Epithelial cell of esophagus (primary cell): ENCODE measurements at places on chromosomes 16 and 17.

GRCh38 chr16:1351582-1352362 lies at the start of the genes GNPTG and TSR3:
GNPTG (plus strand) TSS chr16:1351931; CDS start chr16:1351966, 35 bp downstream.
TSR3 (minus strand) TSS chr16:1351878; CDS start chr16:1351804, 74 bp downstream.
- DNase-seq: peak; percentile 92

DNA sequence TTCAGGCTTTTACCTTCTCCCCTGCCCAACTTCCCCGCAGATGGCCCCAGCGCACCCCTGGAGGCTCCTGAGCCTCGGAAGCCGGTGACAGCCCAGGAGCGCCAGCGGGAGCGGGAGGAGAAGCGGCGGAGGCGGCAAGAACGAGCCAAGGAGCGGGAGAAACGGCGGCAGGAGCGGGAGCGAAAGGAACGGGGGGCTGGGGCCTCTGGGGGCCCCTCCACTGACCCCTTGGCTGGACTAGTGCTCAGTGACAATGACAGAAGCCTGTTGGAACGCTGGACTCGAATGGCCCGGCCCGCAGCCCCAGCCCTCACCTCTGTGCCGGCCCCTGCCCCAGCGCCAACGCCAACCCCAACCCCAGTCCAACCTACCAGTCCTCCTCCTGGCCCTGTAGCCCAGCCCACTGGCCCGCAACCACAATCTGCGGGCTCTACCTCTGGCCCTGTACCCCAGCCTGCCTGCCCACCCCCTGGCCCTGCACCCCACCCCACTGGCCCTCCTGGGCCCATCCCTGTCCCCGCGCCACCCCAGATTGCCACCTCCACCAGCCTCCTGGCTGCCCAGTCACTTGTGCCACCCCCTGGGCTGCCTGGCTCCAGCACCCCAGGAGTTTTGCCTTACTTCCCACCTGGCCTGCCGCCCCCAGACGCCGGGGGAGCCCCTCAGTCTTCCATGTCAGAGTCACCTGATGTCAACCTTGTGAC lies 3.6 kb downstream of the MAPK7 start:
- no peak for DNase-seq

DNA sequence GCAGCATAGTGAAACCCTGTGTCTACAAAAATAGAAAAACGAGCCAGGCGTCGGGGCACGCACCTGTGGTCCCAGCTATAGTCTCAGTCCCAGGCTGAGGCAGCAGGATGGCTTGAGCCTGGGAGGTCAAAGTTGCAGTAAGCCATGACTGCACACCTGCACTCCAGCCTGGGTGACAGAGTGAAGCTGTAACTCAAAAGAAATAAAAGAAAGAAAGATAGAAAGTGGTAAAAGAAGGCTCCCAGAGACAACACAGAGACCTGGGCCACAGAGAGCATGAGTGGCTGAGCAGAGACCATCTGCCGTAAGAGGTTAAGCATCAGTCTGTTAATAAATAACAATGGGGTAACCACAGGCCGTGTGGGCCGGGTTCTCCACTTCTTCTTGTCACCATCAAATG lies 15.3 kb upstream of the HEXD start:
- no peak for DNase-seq

GRCh38 chr17:15048933-15049794 lies 216.0 kb downstream of the PMP22 start:
- DNase-seq: no peak

DNA sequence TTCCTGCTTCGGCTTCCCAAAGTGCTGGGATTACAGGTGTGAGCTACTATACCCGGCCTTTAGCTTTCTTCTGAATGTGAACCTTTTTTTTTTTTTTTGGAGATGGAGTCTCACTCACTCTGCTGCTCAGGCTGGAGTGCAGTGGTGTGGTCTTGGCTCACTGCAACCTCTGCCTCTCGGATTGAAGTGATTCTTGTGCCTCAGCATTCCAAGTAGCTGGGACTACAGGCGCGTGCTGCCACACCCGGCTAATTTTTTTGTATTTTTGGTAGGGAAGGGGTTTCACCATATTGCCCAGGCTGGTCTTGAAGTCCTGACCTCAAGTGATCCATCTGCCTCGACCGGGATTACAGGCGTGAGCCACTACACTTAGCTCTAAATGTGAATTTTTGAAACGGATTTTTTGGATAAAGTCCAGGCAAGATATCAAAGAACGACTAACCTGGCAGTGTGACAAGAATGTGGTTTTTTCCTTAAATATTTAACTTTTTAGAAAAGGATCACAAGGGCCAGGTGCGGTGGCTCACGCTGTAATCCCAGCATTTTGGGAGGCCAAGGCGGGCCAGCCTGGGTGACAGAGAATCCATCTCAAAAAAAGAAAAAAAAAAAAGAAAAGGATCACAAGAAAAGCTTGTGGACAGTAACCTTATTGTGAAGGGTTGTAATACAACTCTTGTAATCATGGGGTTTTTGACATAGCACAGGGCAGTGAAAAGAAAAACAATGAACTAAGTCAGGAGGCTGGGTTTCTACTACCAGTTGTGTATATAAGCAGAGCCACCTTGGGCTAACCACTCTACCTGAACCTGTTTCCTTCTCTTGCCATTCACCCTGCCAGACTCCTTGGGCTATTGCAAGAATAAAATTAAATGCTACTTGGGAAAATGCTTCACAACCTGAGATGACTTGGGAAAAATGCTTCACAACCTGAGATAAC lies 6.2 kb downstream of the BRCA1 start:
- DNase-seq: no peak

DNA sequence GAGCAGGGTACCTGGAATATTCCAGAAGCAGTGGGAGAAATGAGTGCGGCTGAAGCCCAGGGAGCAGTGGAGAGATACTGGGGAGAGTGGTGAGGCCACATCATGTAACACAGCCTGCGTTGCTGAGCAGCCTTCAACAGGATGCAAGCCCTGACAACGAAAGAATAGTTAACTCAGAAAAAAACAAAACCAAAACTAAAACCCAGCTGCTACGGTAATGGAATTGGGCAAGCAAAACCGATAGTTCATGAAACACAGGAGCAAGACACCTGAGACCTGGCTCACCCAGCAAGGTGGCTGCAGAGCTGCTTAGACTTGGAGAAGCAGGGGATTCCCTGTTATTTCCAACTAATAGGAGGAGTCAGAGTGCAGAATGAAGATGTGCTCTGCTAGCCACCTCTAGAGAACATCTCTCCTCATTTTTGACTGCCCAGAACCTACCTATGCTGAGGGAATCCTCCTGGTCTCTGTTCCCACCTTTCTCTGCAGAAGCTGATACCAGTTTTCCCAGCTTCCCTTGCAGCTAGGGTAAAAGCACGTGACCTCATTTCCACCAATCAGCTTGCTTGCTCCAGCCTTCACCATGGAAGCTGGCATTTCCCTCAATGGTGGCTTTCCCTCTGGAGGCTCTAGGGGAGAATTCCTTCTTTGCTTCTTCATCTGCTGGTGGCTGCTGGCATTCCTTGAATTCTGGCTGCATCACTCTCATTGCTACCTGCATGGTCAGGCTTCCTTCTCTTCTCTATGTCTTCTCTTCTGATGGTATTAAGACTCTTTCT lies 59.4 kb upstream of the XYLT1 start:
- DNase-seq: no peak

GRCh38 chr17:5588584-5588983 lies 4.3 kb upstream of the NLRP1 start:
- DNase-seq: no peak

- DNase-seq: no peak
These were observed 191.9 kb downstream of the SLC39A11 start for GRCh38 chr17:72900654-72900971.

GRCh38 chr17:4219241-4219640 lies 44.5 kb downstream of the ANKFY1 start:
- peak; percentile 67 for DNase-seq

- no peak for DNase-seq
These were observed 3.5 kb upstream of the SALL1 start for GRCh38 chr16:51154271-51155171.

DNA sequence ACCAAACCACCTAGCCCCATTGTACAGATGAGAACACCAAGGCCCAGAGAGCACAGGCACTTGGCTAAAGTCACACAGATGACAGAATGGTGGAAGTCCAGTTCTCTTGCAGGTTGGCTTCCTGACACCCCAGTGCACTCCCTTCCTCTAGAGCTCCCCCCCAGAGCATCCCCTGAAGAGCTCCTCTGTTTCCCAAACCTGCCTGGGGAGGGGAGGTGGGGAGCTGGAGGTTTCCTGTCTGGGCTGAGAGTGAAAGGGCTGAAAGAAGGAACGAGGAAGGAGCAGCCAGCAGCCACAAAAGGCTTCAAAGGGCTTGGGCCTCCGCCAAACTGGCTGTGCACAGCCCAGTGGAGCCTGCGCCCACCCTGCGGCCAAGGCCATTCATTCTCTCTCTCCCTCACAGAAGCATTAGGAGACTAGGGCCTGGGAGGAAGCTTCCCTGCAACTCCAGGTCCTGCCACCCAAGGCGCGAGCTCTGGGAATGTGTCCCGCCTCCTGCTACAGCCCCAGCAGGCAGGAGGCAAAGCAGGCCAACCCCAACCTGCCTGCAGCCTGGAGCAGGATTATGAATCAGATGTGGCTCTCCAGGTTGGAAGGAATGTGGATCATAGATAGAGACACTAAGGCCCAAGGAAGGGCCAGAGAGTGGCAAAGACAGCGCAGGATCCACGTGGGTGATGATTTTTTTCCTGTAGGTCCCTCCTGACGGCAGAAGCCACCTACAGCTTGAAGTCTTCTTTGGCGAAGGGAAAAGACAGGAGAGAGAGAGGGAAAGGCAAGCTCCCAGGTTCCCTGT lies 913 bp downstream of the SLC13A5 start:
- DNase-seq: peak; percentile 93

- no peak for DNase-seq
These were observed 26.7 kb downstream of the KDM8 start for GRCh38 chr16:27229891-27230470.

DNA sequence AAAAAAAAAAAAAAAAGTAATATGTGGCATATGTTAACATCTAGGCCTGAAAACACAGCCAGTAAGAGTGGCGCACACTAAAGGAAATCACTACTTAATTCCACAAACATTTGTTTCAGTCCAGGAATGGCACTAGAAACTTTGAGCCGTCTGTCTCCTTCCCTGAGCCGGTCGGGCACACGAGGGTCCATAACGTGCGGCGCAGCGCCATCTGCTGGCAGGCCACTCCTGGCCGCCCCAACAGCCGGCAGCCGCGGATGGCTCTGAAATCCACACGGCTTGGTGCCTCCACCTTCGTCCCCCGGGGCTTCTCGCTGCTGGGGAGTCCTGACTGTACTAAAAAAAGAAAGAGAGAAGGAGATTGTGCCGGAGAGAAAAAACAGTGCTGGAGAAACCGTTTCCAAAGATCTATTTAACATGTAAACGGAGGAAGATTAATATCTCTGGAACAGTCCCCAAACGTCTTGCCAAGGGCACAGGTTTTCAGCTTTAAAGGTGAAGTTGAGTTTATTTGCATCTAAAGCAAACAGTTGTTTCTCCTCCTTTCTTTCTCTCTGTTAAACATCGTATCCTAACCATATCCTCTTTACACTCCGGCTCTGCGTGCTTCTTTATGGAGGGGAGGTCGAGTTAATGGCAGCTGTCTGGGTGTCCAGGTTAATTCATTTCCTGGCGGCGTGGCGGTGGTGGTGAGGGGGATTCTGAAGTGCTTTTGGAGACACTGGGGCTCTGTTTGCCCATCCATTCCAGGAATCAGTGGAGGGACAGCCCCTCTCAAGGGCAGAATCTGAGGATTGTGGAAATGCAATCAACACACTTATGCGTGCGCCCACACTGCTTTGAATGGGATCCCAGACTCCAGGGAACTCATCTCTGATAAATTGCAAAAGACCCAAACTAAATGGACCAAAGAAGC lies 611.3 kb upstream of the SALL1 start:
- peak; percentile 75 for DNase-seq

DNA sequence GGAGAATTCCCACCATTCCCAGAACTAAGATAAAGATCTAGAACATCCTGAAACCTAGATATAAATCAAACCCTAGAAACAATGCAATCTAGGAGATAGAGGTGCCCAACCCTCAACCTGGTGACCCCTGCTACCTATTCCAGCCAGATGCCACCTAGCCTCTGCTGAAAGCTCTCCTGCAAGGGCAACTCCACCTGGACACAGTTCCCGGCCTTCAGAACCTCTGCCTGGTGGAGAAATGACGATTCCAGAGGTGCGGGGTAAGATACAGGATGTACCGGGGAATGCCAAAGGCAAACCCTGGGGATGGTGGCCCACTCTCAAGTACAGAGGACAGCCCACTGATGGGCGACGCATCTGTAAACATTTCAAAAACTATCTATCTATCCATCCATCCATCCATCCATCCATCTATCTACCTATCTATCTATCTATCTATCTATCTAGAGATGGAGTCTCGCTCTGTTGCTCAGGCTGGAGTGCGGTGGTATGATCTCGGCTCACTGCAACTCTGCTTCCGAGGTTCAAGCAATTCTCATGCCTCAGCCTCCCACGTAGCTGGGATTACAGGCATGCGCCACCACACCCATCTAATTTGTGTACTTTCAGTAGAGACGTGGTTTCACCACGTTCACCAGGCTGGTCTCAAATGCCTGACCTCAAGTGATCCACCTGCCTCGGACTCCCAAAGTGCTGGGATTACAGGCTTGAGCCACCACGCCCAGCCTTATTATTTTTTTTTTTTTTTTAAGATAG lies 19.0 kb downstream of the MEAK7 start:
- DNase-seq: no peak

DNA sequence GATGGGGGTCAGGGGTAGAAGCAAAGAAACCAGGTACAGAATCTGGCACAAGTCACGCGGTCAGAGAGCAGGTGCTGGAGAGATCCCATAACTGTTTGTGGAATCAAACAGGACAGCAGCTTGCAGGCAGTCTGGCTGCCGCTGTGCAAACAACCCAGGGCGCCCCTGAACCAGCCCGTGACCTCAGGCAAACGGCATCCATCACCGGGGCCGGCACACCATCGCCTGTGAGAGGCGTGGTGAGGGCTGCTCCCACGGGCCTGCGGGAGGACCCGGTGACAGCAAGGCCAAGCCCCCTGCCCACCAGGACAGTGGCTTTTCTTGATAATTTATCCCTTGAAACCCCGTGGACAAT lies 47.9 kb downstream of the CBFA2T3 start:
- no peak for DNase-seq

DNA sequence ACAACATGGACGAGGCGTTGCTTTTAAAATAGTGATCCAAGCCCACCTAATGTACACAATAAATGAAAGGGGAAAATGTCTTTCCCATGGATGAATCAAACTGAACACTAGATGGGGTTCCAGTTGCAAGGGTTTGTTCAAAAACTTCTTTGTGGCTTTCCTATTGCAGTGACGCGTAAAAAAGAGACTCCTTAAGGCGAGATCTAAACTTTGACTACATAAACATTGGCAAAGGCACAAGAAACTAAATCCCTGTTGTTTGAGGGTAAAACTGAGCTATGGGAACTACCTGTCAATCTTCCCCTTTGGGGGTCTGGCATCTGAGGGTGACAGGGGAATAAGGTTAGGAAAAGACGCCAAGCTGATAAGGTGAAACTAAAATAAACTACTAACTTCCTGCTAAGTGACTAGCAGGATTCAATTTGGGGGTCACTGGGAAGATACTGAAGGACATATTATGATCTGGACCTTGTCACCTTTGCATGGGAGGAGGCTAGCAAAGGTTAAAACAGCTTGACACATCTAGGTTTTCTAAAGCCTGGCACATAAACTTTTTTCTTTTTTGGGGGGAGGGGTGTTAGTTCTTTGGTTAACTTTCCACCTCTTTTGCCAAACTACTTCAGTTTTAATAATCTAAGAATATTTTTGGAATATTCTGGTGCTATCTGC lies 4.7 kb downstream of the SALL1 start:
- no peak for DNase-seq
